ENCODE measurements at places on chromosomes 2 and 18.

- peak; percentile 84 for DNase-seq
These were observed 126.3 kb downstream of the HDAC4 start for GRCh38 chr2:239274391-239275043.

DNA sequence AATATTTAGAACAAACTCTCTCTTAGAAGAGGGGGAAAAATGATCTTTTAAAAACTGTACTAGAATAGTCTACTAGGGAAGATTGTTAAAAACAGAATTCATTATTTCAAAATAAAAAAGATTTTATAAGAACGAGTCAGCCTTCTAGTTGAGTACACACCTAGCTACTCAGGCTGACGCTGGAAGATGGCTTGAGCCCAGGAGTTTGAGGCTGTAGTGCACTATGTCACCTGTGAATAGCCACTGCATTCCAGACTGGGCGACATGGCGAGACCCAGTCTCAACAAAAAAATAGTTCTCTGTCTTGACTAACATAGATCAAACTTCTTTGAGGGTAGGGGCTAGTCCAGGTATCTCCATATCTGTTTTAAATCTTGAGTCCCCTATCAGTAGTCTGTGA lies 33.9 kb downstream of the ERLEC1 start:
- DNase-seq, result no peak

DNA sequence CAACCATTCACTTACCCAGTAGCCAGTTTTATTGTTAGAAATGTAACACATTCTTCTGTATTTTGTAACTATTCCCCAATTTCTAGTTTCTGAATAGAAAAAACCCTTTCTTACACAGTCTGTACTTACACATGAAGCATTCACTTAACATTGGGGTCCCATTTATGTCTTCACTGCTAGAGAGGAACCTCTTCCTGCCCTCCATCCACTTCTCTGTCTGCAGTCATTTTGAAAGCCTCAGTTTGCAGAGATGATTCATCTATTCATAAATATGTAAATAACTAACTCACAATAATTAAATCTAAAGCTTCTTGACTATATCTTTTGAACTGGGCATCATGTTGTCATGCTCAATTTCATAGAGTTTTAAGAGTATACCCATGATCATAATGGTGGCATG lies 55.9 kb downstream of the ZRANB3 start:
- DNase-seq, result no peak

GRCh38 chr2:125596612-125597011 lies 1059.3 kb upstream of the GYPC start:
- DNase-seq, result no peak

DNA sequence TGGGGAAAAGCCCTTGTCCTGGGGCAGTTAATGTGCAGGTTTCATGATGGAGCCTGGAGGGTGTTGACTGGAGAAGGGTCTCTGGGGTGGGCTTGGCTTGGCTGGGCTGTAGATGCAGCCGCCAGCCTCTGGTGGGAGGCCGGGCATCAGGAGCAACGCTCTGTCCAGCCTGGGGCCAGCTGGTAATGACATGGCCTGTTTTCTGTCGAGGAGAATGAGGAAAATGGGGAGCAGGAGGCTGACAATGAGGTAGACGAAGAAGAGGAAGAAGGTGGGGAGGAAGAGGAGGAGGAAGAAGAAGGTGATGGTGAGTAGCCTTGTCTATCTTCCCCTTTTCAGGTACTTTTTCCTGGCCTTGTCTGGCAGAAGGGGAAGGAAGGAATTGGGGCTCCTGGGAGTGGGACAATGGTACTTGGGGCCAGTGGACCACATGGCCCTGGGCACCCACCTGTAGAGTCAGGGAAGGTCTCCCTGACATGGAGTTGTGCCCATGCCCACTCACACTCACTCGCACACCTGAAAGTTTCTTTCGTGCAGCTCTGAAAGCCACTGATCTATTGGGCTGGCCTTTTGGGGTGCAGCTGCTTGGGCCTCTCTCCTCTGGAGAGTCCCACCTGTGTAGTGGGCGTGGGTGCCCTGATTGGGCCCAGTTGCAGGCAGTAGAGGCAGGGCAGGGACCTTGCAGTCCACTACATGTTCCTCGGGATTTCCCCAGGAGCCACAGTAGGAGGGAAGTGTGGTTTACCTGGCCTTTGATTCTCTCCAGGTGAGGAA lies 3.5 kb downstream of the PTMA start:
- no peak for DNase-seq

GRCh38 chr2:161415034-161415986 lies 787 bp upstream of the TBR1 start:
- DNase-seq, result peak; percentile 83

DNA sequence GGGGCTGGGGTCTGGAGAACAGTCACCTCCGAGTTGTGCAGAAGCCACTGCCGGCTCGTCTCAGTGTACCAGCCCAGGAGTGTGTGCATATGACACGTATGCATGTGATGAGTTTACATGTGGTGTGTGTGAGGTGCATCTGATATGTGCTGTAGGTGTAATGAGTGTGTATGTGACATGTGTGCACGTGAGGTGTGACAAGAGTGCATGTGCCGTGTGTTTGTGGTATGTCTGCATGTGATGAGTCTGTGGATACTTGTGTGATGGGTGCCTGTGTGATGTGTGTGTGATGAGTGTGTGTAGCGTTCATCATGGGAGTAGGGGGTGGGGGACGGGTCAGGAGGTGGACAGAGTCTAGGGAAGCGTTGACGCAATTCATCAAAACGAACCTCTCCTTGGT lies 12.8 kb downstream of the NTSR2 start:
- DNase-seq, result no peak

DNA sequence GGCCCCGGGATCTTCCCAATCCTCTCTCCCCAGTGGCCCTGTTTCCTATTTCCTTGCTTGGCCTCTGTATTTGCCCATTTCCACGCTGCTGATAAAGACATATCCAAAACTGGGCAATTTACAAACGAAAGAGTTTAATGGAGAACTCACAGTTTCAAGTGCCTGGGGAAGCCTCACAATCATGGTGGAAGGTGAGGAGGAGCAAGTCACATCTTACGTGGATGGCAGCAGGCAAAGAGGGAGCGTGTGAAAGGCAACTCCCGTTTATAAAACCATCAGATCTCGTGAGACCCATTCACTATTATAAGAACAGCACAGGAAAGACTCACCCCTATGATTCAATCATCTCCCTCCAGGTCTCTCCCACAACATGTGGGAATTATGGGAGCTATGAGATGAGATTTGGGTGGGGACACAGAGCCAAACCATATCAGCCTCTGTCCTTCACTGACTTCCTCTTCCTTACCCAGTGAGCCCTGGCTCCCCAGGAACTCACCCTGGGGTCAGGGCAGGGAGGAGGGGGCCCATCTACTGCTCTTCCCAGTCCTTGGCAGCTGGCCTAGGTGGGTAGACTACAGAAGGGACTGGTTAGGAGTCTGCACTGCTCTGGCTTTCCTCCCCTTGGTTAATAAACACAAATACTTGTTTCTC lies 105.8 kb upstream of the MYCN start:
- DNase-seq, result no peak

DNA sequence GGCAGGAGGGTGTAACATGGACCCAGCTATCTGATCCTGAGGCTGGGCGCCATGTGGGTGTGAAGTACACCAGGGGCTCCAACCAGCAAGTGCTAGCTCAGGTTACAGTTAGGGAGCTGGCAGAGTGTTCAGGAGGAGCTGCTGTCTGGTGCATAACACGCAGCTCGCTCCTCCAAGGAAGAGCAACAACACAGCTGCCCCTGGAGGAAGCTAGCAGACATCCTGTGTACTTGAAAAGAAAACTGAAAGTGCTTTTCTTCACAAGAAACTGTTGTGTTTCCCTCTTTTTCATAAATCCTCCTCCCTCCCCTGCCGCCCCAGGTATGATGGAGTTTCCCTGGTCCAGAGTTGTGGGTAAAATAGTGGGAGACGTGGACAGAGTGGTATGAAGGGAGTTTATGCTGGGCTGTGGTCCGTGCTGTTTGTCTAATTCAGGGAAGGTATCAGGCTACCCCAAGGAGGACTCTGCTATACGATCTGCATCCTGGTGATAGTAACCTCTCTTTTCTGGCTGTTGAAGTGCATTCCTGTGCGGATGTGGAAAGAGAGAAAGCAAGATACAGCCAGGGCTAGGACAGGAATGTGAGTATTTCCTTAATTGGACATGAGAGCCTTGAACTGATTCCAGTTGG lies 6.1 kb upstream of the LBH start:
- no peak for DNase-seq

DNA sequence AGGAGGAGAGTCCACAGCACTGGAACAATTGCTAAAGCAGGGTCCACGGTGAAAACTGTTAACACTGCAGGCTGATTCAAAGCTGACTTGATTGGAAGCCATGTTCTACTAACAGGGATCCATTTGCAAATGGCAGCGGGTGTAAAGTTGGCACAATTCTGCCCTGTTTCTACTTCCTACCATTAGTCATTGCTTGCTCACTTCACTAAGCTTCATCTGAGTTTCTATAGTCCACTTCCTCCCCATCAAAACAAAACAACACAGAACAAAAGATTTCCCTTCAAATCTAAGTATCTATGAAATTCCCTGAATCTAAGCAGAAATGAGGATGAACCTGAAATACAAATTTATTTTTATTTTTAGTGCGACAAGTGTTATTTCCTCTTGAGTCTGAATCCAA lies 187.4 kb upstream of the SOX11 start:
- peak; percentile 27 for DNase-seq

DNA sequence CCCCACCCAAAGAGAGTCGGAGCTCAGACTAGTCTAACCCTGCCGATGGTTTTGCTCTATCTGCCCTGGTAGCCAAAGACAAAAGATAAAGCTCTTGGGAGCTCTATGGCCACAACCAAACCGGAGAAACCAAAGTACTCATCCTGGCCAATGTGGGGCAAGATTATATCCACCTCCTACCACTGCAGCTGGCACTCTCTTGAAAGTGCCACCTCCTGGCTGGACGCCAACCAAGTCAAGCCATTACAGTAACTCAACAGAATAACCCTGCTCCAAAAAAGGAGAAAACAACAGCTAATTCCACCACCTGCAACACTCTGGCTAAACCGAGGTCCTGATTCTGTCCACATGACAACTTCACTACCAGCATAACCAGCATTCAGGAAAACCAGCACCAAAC lies 57.6 kb downstream of the SESTD1 start:
- DNase-seq, result peak; percentile 22

GRCh38 chr18:78703291-78703690 lies 276.3 kb upstream of the SALL3 start:
- no peak for DNase-seq

GRCh38 chr2:3154700-3155099 lies 222.9 kb downstream of the EIPR1 start:
- no peak for DNase-seq

- DNase-seq, result no peak
These were observed 51.3 kb upstream of the FOSL2 start for GRCh38 chr2:28341208-28341891.

DNA sequence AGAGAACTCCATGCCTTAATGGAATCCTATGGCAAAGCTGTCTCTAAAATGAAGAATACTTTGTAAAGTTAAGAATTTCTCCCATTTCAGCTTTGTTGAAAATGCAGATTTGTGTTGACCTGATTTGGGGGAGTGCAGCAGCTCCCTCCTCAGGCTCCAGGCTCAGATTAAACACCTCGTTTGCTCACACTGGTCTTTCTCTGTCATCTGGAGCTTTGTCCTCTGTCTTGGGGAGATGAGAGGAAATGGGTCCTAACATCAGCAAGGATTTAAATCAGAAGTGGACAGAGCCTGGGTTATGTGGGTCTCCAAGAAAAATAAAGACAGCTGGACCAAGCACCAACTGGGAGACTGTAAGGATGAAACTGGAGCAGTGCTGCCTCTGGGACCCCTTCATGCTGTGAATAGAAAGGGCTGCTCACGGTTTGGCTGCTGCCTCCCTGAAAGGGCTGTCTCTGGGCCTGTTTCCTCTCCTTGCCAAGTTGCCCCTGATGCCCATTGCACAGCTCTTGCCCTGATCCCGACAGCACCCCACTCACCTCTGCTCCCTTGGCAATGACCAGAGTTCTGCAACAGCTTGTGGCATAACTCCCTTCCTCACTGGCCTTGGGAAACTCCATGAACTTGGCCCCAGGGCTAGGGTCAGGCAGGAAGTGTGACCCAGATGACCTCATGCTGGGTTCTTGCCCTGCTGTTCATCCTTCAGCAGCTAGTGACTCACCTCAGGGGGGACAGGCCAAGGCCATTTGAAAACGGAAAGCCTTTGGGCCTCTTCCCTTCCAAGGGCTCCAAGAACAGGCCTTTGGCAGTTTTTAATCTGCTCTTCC lies 197.2 kb downstream of the CYP26B1 start:
- DNase-seq, result no peak

GRCh38 chr2:66432801-66433694 lies 1.9 kb upstream of the MEIS1 start:
- DNase-seq, result peak; percentile 97

GRCh38 chr2:150167711-150168110 lies 319.8 kb downstream of the RND3 start:
- peak; percentile 51 for DNase-seq

GRCh38 chr2:178450524-178450773 lies 526 bp downstream of the PRKRA start:
- peak; percentile 98 for DNase-seq

- DNase-seq, result peak; percentile 92
These were observed 48.0 kb upstream of the ATP6V1B1 start for GRCh38 chr2:70887550-70888246.

- DNase-seq, result no peak
These were observed 30.9 kb downstream of the MEMO1 start for GRCh38 chr2:31979956-31980355.

DNA sequence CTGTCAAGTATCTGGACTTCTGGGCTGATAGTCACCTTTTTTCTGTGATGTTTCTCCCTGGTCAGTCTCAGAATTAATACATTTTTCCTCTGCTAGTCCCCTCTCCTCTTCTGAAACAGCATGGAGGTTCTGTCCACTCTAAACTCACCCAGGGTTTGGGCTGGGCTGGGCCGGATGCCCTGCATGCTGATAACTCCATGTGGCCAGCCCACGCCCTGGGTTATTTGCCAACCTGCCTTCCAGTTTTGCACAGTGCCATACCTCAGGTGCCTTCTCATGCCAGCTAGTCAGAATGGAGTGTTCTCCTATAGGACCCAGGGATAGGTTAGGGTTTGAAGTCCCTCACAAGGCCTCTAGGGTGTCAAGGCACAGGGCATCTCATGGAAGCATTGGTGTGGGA lies 32.2 kb downstream of the MEX3C start:
- DNase-seq, result no peak

DNA sequence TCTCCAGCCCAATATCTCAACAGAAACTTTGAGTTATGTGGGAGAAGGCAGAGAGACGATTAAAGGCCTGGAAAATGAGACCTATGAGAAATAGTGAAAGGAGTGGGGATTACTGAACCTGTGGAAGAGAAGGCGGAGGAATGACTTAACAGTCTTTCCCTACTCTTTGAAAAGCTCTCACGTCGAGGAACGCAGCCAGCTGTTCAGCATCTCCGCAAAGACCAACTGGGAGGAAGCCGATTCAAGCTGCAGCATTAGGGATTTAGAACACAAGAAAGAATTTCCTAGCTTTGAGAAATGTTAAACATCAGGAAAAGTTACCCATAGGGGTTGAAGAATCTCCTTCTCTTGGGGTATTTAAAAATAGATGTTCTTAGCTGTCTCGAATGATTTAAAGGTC lies 233.2 kb upstream of the PARD3B start:
- no peak for DNase-seq

DNA sequence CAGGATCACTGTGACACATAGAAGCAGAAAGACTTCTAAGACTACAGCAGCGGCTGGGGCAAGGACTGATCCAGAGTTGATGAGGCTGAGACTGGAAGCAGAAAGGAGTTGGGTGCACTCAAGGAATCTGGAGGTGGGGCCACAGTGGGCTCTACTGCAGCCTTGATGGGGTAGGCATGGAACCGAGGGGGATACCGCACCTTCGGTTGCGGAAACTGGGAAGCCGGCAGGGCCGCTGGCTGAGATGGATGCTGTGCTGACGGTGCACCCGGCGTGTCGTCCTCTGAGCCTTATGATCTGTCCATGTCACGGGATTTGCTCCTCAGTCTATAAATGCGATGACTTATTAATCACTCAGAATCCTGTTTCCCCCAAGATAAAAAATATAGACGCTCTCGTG lies 473.5 kb upstream of the MYT1L start:
- DNase-seq, result no peak
